ENCODE measurements at places on chromosomes 16 and 17.
A peak's percentile ranks its signal among the peaks of the same experiment; 100 is the strongest.

GRCh38 chr16:25546791-25547190 lies 145.0 kb upstream of the HS3ST4 start:
- H3K4me3 ChIP-seq: no peak overlapping the region
- no peaks in the 10 kb centered on the region for H3K36me3 ChIP-seq
- H3K27me3 ChIP-seq: no peaks in the 10 kb centered on the region

- no peaks in the 10 kb centered on the region for H3K36me3 ChIP-seq
- no peak overlapping the region for H3K27ac ChIP-seq
- H3K4me3 ChIP-seq: no peak overlapping the region
- no peaks in the 10 kb centered on the region for H3K27me3 ChIP-seq
- peak; percentile 62 for DNase-seq
These were observed 60.8 kb downstream of the TBC1D16 start for GRCh38 chr17:79974566-79975497.

GRCh38 chr17:81015136-81015535 lies 19.8 kb upstream of the BAIAP2 start:
- H3K4me1 ChIP-seq: no peaks in the 10 kb centered on the region
- no peak for DNase-seq
- no peak overlapping the region for H3K27ac ChIP-seq
- H3K36me3 ChIP-seq: no peaks in the 10 kb centered on the region

- H3K36me3 ChIP-seq: no peaks in the 10 kb centered on the region
- no peaks in the 10 kb centered on the region for H3K4me1 ChIP-seq
- no peak overlapping the region for H3K27ac ChIP-seq
- no peak overlapping the region for H3K4me3 ChIP-seq
- DNase-seq: no peak
- no peaks in the 10 kb centered on the region for H3K27me3 ChIP-seq
These were observed 217.3 kb downstream of the USP22 start for GRCh38 chr17:20825539-20825938.

GRCh38 chr17:72886622-72887021 lies 205.9 kb downstream of the SLC39A11 start:
- no peak for DNase-seq
- no peaks in the 10 kb centered on the region for H3K36me3 ChIP-seq
- H3K4me3 ChIP-seq: no peak overlapping the region

GRCh38 chr16:53848277-53848942 lies 144.5 kb downstream of the FTO start:
- H3K4me1 ChIP-seq: no peaks in the 10 kb centered on the region
- H3K4me3 ChIP-seq: no peak overlapping the region
- H3K27me3 ChIP-seq: no peaks in the 10 kb centered on the region
- DNase-seq: no peak

DNA sequence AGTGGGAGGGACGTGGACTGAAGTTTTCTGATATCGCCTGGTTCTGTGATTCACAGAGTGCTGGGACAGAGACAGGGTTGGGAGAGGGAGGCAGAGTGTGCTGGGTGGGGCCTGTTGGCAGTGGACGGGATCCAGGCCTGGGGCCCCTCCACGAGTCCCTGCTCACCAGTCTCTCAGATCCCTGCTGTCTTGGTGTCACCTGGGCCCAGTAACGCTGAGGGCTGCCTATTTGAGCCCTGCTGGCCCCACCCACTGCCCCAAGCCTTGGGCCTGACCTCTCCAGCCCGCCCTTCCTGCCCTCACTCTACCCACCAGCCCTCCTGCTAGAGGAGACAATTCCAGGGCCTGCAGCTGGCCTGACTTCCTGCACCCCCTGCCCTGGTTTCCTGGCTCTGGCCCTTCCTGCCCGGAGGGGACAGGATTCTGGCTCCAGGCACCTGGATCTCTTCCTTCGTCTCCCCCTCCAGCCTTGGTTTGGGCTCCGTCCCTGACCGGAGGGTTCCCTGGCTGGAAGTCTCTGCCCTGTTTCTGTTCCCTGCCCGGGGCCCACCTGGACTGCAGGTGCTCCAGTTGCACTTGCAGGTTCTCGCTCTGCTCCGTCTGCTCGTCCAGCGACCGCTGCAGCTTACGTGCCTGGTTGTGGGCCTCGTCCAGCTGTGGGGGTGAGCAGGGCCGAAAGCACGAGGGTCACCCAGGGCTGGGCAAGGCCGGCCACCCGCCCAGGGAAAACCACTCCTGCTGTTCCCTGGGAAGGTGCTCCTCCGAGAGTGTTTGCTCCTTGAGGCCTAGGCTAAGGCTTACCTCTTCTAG lies 21.4 kb downstream of the CCDC102A start:
- H3K27me3 ChIP-seq: no peaks in the 10 kb centered on the region
- no peaks in the 10 kb centered on the region for H3K4me1 ChIP-seq
- DNase-seq: peak; percentile 55
- peak overlapping the region; percentile 3 for H3K27ac ChIP-seq

- no peak within 1 kb of the TSS for H3K4me3 ChIP-seq
- H3K36me3 ChIP-seq: no peaks in the 10 kb centered on the region
- peak; percentile 56 for DNase-seq
- H3K27ac ChIP-seq: no peak within 1 kb of the TSS
These were observed at the start of gene TMEM132E for GRCh38 chr17:34579017-34579946. Gene TMEM132E (plus strand): TSS chr17:34579582. CDS start chr17:34581077, 1,495 bp downstream.

GRCh38 chr17:14297161-14297851 lies 3.6 kb upstream of the HS3ST3B1 start:
- DNase-seq: peak; percentile 83
- no peaks in the 10 kb centered on the region for H3K36me3 ChIP-seq
- no peak overlapping the region for H3K27ac ChIP-seq
- H3K4me3 ChIP-seq: peak overlapping the region; percentile 40

- H3K36me3 ChIP-seq: no peaks in the 10 kb centered on the region
- H3K4me3 ChIP-seq: no peak overlapping the region
- H3K4me1 ChIP-seq: no peaks in the 10 kb centered on the region
These were observed 57.8 kb downstream of the BMERB1 start for GRCh38 chr16:15492091-15492740.

- no peaks in the 10 kb centered on the region for H3K27me3 ChIP-seq
- no peak for DNase-seq
- peaks cover 2% of the 10 kb centered on the region for H3K36me3 ChIP-seq
- H3K4me1 ChIP-seq: no peaks in the 10 kb centered on the region
- H3K27ac ChIP-seq: no peak overlapping the region
These were observed 54.0 kb downstream of the PARN start for GRCh38 chr16:14576069-14576468.

DNA sequence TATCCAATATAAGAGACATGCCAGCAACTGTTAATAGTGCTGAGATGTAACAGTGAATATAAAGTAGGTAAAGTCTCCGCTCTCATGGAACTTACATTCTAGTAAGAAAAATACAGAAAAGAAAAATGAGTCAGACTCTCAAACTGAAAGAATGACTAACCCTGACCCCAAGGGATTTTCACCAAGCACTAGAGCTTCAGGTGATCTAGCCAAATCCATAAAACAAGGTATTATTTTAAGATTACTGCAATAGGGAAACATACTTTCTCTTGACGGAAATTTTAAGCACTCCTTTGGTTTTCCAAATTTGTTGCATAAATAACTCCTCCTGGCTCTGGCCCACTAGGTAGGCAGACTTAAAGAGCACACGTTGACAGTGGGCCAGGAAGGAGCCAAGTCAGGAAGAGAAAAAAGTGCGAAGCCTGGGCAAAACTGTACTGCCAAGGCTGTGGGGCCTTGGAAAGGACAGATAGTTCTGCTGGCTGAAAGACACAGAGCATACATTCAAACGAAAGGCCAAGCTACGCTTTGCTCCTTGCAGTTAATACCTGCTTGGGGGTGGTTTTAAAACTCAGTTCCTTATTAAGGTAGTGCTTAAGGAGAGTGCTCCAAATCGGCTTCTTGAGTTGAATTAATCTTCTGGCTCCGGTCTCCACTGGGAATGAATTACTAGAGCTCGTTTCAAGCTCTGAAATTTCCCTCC lies 1.4 kb downstream of the GOT2 start:
- peak overlapping the region; percentile 97 for H3K4me3 ChIP-seq
- DNase-seq: peak; percentile 10
- H3K27ac ChIP-seq: no peak overlapping the region
- no peaks in the 10 kb centered on the region for H3K36me3 ChIP-seq

DNA sequence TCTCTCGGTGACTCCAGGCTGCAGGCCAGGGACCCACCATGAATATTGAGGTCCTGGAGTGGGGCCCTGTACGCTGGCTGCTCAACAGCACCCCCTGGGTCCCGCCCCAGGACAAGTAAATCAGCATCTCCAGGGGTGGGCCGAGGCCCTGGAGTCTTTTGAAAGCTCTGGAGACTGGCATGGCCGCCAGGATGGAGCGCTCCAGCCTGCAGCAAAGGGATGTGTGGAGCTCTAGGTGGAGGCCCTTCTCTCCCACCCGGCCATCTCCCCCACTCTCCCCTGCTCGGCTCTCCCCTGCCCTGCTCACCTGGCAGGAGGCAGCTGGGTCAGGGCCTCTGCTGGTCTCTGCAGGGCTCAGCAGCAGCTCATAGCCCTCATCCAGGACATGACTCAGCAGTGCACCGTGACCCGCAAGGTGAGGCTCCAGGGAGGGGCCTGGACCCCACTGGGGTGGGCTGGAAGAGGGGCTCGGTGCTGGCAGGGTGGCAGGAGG lies 16.6 kb downstream of the SGSH start:
- H3K4me1 ChIP-seq: no peaks in the 10 kb centered on the region
- H3K4me3 ChIP-seq: no peak overlapping the region
- peak; percentile 7 for DNase-seq
- H3K36me3 ChIP-seq: no peaks in the 10 kb centered on the region
- no peak overlapping the region for H3K27ac ChIP-seq

DNA sequence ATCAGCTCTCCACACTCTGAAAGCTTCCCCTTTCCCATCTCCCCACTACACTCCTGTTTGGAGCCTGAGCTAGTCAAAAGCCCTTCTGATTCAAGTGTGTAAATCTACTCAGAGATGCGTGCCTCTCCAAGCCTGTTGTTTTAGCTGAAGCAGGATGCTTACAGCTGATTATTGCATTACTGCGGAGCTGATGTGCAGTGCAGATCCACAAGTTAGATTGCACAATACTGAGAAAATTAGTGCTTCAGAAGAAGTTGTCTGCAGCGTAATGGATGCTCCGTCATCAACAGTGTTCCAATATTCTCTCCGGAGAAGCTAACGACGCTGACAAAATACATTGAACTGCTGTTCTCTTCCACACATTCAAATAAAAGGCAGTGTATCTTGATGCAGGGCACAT lies 44.8 kb upstream of the NLRP1 start:
- no peak for DNase-seq
- H3K4me1 ChIP-seq: no peaks in the 10 kb centered on the region
- no peak overlapping the region for H3K4me3 ChIP-seq

DNA sequence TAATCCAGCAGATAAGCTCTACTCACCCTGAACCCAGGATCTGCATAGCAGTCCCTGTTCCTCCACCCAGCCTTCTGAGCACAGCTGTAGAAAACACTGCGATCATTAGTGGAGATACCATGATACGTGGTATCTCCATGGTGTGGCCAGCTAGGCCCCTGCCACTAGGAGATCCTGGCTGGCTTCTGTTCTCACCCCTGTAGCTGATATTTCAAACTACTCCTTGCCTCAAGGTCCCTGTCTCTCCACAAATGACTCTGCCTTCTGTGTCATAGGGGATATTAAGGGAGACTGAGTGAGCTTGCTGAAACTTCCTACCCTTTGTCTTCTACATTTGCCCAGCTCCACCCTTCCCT lies 44.3 kb downstream of the ERN1 start:
- H3K27me3 ChIP-seq: no peaks in the 10 kb centered on the region
- H3K27ac ChIP-seq: no peak overlapping the region
- H3K4me1 ChIP-seq: peaks cover 17% of the 10 kb centered on the region
- no peak for DNase-seq
- no peak overlapping the region for H3K4me3 ChIP-seq

GRCh38 chr17:32870027-32870670 lies 6.8 kb downstream of the MYO1D start:
- no peak for DNase-seq
- no peaks in the 10 kb centered on the region for H3K36me3 ChIP-seq
- H3K27me3 ChIP-seq: no peaks in the 10 kb centered on the region
- H3K4me1 ChIP-seq: no peaks in the 10 kb centered on the region
- H3K4me3 ChIP-seq: no peak overlapping the region
- no peak overlapping the region for H3K27ac ChIP-seq

DNA sequence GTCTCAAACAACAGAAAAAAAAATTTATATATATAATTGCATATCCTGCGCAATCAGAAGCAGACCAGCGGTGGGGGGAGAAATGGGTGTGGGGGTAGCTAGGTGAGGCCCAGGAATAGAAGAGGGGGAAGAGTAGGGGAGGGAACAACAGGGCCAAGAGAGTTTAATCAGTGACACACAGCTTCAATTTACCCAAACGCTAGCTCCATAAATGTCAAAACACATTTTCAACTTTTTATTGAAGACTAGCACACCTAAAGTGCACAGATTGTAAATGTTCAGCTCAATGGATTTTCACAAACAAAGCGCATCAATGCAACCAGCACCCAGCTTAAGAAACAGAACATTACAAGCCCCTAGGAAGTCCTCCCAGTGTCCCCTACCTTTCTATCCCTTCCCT lies 24.8 kb upstream of the NAGS start:
- no peak overlapping the region for H3K27ac ChIP-seq
- H3K36me3 ChIP-seq: no peaks in the 10 kb centered on the region
- no peak overlapping the region for H3K4me3 ChIP-seq

- peaks cover 17% of the 10 kb centered on the region for H3K4me1 ChIP-seq
- H3K4me3 ChIP-seq: no peak overlapping the region
- no peaks in the 10 kb centered on the region for H3K36me3 ChIP-seq
- H3K27ac ChIP-seq: no peak overlapping the region
- H3K27me3 ChIP-seq: no peaks in the 10 kb centered on the region
These were observed 176.2 kb upstream of the FOXF1 start for GRCh38 chr16:86334079-86334635.

DNA sequence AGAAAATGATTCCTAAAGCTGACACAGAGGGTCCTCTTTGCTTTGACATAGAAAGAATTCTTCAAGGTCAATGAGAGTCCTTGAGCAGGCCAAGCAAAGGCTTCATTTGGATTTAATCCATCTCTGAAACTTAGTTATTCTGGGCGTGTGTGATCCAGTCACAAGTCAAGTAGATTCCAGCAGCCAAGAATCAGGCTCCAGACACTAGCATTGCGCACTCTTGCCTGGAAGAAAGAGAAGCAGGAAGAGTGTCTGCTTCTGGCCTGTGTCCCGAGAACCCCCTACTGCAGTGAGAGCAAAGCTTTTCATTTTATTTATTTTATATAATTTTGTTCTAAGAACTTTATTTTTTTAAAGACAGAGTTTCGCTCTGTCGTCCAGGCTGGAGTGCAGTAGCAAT lies 88.2 kb upstream of the CACNG5 start:
- H3K27me3 ChIP-seq: no peaks in the 10 kb centered on the region
- no peak overlapping the region for H3K27ac ChIP-seq
- H3K4me1 ChIP-seq: no peaks in the 10 kb centered on the region
- no peak overlapping the region for H3K4me3 ChIP-seq
- no peak for DNase-seq
- H3K36me3 ChIP-seq: no peaks in the 10 kb centered on the region

- H3K36me3 ChIP-seq: peaks cover 3% of the 10 kb centered on the region
- H3K27me3 ChIP-seq: no peaks in the 10 kb centered on the region
- no peak overlapping the region for H3K27ac ChIP-seq
- DNase-seq: no peak
These were observed 7.6 kb downstream of the NUP93 start for GRCh38 chr16:56737539-56737938.
